ENCODE measurements at places on chromosomes 4 and X. TPM values are rescaled to one million over a fixed set of nuclear protein-coding genes. Genes with fewer than 3 reads are reported as not detected.

- DNase-seq, result peak; percentile 63
Observed at GRCh38 chr4:6275898-6276806, 6.5 kb downstream of the WFS1 start.

Gene FGFBP1
- not detected for polyA plus RNA-seq

- DNase-seq, result no peak
Observed at GRCh38 chr4:76605099-76605563, 170.1 kb downstream of the SHROOM3 start.

GRCh38 chrX:2462780-2463179 lies 38.0 kb downstream of the DHRSX start:
- no peak for DNase-seq

- no peak for DNase-seq
Observed at GRCh38 chrX:110852180-110852579, 56.6 kb upstream of the CHRDL1 start.

Gene PDZD4
- polyA plus RNA-seq, result 2.0 TPM

Gene TEX13C
- not detected for polyA plus RNA-seq

- no peak for DNase-seq
Observed at GRCh38 chr4:11663114-11663513, 234.4 kb upstream of the HS3ST1 start.

- DNase-seq, result no peak
Observed at GRCh38 chrX:79181401-79181800, 36.9 kb downstream of the GPR174 start.

DNA sequence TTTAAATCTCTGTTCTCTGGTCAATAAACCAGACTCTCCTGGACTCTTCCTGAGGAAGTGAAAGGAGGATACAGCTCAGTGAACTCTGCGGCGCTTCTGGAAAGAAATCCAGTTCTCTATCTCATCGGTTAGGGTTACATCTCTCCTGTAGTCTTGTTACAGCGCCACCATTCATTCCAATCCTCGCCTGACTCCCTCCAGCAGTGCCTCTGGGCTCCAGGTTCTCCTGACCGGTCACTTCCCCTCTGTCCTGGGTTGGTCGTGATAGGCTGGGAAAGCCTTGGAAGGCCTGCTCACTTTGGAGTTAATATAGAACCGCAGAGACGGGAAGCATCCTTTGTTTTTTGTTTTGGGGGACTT lies 97.0 kb upstream of the STOX2 start:
- no peak for DNase-seq

- peak; percentile 89 for DNase-seq
Observed at GRCh38 chrX:106177106-106177981, 9.2 kb downstream of the PWWP3B start.

DNA sequence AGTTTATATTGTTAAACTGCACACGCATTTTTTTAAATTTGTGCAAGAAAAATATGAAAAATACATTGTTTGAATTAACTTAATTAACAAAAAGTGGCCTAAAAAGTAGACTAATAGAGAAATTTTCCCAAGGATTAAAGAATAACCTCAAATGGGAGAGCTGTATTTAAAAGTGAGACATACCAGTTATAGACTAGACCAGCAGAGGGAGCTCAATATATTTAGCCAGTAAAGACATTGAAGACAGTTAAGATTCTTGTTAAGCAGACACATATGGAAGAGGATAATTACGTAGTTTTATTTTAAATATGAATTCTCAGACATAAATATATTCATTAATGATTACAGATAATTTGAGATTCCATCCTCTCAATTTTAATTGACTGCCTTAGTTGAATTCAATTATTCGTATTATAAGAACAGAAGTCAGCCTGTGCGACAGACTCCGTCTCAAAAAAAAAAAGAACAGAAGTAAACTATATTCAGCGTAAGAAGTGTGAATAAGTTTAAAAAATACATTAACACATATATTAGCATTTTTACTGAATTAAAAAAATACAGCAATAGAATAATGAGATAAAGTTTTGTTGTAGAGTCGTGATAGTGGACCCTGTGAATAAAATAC lies 64.8 kb downstream of the GLRA3 start:
- no peak for DNase-seq

Gene FAM184B
- 0.03 TPM for polyA plus RNA-seq

DNA sequence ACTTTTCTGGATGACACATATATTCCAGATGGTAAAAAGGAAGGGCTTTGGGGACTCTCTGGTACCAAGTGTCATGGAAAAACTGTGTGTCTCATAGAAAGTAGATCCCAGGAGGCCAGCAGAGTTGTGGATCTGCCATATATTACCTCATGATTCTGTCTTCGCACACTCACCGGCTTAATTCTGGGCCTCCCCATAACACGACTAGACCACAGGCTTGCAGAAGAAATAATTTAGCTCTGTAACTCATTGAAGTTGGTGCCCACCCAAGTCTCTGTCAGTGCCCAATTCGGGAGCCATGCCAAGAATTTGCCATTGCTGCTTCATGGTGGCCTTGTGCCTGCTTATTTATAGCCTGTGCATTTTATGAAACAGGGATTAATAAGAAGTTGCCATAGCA lies 104.5 kb downstream of the AR start:
- DNase-seq, result no peak

Gene BCLAF3
- 6.3 TPM for polyA plus RNA-seq

Gene SPANXA2
- polyA plus RNA-seq, result not detected

- no peak for DNase-seq
Observed at GRCh38 chrX:14124562-14124961, 94.9 kb upstream of the GEMIN8 start.

Gene TMPRSS11F
- not detected for polyA plus RNA-seq

Gene TREX2
- 0.76 TPM for polyA plus RNA-seq

- DNase-seq, result no peak
Observed at GRCh38 chr4:107902715-107903114, 28.6 kb upstream of the CYP2U1 start.

Gene S100P
- 0.97 TPM for polyA plus RNA-seq

Gene SSX1
- not detected for polyA plus RNA-seq

Gene CD99
- polyA plus RNA-seq, result 365 TPM

Gene SYNPO2
- 54.8 TPM for polyA plus RNA-seq

DNA sequence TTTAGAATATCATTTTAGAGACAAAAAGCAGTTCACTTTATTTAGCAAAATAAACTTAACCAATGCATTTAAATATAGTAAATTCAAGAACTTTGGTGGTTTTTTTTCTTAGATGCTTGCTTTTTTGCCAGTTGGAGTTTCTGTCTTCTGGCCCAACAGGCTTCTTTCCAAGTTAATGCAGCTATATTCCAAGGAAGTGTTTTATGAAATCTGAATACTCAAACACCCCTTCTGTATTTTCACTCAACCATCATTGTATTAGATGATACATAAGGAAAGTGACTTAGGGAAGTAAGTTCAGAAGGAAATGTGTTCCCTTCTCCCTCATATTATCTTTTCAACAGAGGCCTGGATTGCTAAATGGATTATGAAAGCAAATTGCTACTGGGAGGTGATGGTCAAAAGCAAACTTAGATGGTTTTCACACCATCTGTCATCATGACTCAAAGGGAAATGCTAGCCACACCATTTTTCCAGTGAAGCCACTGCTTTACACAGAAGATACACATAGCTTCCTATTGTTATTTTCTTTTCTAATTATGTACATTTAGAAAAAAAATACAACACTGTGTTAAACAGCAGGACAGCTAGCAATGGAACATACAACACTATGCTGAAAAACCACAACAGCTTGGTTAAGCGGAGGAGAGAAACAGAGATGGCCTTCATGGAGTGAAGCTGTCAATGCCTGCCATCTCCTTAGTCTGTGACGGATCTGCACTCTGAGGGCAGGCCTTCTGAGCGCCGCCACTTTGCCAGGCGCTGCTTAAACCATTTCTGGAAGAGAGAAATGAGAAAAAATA lies 32.9 kb downstream of the HOPX start:
- DNase-seq, result no peak

GRCh38 chr4:78167510-78167909 lies 110.4 kb downstream of the FRAS1 start:
- DNase-seq, result no peak

DNA sequence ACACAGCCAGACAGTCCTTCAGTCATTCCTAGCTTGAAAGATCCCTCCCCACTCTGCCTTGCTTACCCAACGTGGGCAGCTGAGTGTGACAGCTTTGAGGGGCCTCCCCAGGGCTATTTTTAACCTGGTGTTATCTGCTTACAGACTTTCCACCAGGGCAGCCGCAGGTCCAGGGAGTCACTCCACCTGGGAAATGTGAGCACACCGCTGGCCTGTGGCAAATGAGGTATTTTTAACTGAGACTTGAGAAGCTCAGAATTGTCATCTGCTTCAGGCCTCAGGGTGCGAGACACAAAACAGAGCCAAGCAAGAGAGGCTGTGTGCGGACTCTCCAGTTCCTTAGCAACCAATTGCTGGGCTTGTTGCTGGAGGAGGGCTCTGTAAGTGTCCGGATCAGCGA lies 13.0 kb downstream of the CORIN start:
- no peak for DNase-seq

DNA sequence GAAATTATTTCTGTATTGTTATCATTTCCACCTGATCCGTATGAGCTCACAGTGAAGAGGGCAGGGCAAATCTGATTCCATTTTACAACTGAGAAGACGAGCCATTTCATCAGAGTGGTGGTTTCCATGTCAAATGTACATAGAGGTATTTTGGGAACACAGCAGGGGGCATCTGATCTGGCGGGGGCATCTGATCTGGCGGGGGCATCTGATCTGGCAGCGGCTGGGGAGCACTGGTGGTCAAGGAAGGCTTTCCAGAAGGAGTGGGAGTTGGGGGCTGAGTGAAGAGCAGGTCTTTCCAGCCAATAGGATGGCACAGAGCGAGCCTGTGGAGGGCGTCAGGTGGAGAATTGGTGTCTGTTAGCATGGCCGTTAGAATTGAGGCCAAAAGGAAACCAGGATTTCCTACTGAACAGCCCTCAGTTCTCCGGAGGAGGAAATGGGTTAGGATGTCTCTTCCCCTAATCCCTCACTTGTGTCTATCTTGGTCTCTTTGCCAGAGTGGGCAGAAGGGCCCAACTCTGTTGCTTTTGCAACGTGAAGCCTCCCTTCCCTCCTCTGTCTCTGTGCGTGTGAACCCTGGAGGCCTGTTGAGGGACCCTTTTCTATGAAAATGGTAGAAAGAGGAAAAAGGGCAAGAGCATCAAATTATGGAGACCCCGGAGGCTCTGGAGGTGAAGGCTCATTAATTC lies 41.3 kb downstream of the RHOH start:
- DNase-seq, result no peak

GRCh38 chr4:158313566-158313965 lies 103.3 kb downstream of the TMEM144 start:
- DNase-seq, result no peak

GRCh38 chr4:108775921-108776320 lies 13.1 kb upstream of the ETNPPL start:
- DNase-seq, result no peak

Gene RIBC1
- polyA plus RNA-seq, result 2.1 TPM

DNA sequence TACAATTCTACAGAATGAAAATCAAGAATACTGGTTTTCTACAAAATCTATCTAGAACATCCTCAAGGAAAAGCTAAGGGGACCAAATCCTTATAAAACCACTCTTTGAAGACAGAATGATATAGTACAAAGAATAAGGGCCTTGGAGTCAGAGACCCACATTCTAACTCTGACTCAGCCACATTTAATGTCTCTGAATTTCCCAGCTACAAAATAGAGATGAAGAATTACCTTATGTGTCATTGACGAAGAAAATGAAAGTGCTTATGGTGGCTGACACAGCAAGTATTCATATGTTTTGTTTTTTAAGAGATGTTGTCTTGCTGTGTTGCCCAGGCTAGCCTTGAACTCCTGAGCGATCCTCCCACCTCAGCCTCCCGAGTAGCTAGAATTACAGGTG lies 35.9 kb upstream of the CXorf38 start:
- no peak for DNase-seq

Gene AKAP14
- polyA plus RNA-seq, result 0.47 TPM

Gene SYN1
- 1.9 TPM for polyA plus RNA-seq

GRCh38 chr4:79241846-79242245 lies 84.0 kb downstream of the NAA11 start:
- DNase-seq, result no peak

DNA sequence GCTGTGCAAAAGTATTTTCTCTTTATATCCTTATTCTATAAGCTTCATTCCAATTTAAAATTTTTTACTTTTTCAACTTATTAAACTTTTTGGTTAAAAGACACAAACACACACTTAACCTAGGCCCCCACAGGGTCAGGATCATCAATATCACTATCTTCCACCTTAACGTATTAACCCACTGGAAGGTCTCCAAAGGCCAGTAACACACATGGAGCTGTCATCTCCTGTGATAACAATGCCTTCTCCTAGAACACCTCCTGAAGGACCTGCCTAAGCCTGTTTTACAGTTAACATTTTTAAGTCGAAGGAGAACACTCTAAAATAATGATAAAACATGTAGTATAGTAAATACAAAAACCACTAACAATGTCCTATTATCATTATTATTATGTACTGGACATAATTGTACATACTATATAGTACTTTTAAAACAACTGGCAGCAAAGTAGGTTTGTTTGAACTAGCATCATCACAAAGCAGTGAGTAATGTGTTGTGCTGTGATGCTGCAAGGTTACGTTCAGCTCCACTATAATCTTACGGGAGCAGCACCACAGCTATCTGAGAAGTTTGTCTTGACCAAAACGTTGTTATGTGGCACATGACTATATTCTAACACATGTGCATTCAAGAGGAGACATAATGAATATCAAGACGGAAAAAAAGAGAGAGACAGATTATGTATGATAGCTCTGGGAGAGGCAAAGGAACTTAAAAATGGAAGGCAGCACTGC lies 33.7 kb downstream of the DHX15 start:
- no peak for DNase-seq

- no peak for DNase-seq
Observed at GRCh38 chr4:80386281-80386886, 50.9 kb downstream of the CFAP299 start.

DNA sequence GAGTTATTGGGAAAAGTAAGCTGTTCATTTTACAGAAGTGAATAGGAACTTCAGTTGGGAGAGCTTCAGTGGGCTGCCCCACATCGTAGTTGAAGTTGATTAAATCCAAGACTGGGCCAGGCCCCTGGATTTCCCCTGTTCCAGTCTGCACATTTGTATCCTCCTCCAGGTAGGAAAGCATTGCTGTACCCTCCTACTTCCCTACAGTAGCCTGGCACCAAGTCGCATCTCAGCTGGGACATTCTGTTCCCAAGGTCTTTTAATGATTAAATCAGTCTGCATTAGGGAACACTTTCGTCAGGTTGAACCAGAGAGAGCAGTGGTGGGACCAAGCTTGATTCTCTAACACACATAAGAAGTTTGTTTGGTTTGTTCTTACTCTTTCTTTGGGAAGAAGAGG lies 165.8 kb upstream of the PPARGC1A start:
- DNase-seq, result no peak

DNA sequence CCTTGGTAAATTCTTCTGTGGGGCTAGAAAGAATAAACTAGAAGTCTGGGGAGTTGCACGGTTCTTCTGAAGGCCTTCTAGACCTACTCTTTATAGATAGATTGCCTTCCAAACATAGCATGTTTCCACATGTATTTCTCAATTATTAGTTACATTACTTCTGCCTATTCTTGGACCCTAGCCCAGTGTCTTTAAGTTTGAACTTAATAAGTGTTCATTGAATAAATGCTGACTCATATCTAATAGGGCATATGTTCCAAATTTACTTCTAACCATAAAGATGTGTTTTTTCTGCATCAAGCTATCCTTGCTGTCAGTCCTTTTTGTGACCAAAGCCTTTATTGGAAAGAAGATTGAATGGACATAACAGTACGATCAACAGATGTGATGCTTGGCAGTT lies 503.6 kb upstream of the ZFP42 start:
- no peak for DNase-seq
